NCI-H2227 treated with DMSO at 0.1 percent for 48 hours (cell line): ENCODE measurements at places on chromosomes 4 and X.

- DNase-seq: no peak
Measured at GRCh38 chrX:34426334-34426733, 230.8 kb downstream of the TMEM47 start.

DNA sequence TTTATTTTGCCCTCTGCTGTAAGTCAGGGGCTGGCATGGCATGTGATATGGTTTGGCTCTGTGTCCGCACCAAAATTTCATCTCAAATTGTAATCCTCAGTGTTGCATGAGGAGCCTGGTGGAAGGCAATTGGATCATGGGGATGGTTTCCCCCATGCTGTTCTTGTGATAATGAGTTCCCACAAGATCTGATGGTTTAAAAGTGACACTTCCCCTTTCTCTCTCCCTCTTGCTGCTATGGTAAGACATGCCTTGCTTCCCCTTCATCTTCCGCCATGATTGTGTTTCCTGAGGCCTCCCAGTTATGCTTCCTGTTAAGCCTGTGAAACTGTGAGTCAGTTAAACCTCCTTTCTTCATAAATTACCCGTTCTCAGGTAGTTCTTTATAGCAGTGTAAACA lies 72.0 kb upstream of the MSX1 start:
- DNase-seq: no peak

- no peak for DNase-seq
Measured at GRCh38 chr4:5772528-5773270, 61.7 kb downstream of the EVC start.

- no peak for DNase-seq
Measured at GRCh38 chr4:80336582-80336981, 1.1 kb downstream of the CFAP299 start.

- peak; percentile 51 for DNase-seq
Measured at GRCh38 chrX:85244450-85245211, 840 bp downstream of the ZNF711 start.

GRCh38 chrX:68332201-68332731 lies 101.0 kb downstream of the OPHN1 start:
- no peak for DNase-seq

GRCh38 chrX:118528071-118528737 lies 32.6 kb downstream of the DOCK11 start:
- DNase-seq: no peak

- DNase-seq: no peak
Measured at GRCh38 chrX:137171626-137172025, 137.8 kb upstream of the GPR101 start.

DNA sequence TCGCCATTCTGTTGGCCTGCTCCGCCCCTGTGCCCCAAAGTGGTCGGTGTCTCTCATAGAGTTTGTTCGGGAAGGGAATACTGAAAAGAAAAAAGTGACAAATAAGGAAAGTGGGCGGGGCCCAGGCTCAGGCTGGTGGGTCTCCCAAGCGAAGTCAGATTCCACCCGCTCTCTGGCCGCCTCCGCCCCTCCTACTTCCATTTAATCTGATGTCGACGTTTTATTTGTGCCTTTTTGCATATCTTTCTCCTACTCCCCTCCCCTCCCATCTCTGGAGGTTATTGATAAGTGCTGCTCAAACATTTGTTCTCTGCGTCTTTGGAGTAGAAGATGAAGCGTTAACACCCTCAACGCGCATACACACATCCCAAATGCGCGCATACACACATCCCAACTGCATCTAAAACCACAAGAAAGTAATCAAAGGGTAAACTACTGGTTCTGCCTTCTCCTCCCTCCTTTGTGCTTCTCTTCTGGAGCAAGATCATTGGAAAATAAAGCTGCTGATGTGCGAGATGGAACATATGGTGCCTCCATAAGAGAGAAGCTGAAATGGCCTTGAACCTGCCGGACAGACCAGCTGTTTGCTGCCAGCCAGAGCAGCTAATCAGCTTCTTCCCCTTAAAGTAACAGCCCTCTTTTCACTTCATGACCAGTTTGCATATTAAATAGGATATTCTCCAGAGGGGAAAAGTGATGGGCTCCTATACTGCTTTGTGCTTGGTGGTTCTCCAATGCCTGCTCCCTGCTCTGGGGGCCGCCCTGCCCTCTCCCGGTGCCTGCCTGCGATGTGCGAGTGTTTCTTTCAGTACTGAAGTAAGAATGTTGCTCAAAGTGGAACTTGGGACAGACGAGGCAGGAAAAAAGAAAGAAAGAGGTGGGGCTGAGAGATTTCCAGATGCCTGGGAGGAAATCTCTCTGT lies 3.1 kb downstream of the MAMLD1 start:
- peak; percentile 23 for DNase-seq

DNA sequence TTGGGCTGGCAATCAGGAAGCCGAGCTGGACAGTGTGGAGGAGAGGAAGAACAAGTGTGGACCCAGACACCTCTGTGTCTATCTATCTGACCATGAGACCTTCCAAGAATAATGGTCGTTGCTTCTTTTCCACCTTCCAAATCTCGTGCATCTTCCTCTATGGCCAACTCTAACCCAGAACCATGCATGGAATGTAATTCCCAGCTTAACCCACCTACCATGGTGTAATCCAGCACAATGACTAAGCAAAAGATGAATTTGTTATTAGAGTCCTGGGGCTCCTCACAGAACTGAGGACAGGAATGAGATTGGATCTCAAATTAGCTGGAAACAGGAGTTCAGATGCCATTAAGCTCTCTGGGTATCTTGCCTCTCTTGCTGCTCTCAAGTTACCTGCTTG lies 17.4 kb upstream of the TMEM184C start:
- DNase-seq: no peak

GRCh38 chr4:10006231-10006600 lies 15.1 kb downstream of the SLC2A9 start:
- no peak for DNase-seq

GRCh38 chr4:183314336-183314735 lies 5.7 kb downstream of the CLDN22 start:
- no peak for DNase-seq

DNA sequence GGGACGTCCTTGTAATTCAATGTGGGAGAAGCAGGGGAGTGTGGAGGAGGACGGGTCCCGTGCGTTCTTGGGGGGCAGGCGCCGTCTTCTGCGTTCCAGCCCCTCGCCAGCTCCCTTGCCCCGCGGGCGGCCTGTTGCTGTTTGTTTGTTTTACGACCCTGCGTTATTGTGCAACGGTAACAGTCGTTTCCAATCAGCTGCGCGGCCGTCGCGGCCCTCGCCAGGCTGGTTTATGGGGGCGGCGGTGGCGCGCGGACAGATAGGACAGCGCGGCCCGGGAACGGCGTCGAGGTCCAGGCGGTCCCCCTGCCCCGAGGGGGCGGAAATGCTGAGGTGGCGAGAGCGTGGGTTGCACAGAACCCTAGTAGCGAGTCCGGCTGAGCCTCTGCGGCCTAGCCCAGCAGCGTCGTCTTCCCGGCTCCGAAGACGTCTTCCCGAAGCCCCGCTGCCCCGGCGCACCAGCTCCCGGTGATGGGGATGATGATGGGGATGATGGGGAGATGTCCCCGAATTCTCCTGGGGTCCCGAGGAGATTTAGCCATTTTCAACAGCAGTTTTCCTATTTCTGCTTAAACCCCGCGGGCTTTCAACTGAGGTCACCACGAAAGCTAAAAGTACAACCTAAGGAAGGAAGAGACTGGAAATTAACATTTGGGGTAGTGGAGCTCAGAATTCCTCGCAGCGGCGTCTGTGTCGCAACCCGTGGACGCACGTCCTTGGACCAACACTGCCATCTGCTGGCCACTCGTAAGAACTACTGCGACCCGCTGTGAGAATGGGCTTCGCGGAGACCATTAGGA lies 4.8 kb downstream of the PDGFRA start:
- peak; percentile 30 for DNase-seq

- no peak for DNase-seq
Measured at GRCh38 chr4:29581457-29581856, 1138.7 kb upstream of the PCDH7 start.

DNA sequence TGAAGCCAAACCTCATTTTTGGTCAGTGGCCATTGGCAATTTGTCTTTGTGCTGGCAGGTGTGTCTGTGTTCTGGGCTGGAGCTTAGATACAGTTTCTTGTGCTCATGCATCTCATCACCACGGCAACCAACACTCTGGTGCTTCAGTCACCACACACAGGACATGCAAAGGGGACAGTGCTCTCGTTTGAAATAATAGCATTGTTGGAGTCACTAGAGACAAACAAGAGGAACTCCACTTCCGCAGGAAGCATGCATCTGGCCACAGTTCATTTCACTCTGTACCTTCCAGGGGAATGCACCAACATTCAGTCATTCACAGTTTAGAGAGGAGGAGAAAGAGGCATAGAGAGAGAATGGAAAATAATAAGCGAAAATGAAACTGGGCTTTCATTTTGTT lies 267.4 kb downstream of the ANK2 start:
- no peak for DNase-seq

DNA sequence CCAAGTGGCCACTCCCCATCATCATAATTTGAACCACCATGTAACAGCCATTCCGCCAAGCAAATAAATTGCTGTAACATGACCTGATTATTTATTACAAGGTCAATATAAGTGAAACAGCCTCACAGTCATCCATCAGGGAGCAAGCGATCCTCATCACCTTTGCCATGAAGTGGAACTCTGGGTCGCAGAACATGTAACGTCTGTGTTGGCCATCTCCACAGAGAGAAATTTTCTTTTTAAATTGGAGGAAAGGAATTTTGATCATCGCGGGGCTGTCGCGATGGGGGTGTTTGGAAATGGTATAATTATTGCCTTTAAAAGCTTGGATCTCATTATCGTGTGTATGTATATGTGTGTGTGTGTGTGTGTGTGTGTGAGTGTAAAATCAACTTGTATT lies 90.2 kb downstream of the SHOX start:
- DNase-seq: no peak

GRCh38 chr4:2823671-2824328 lies 19.8 kb upstream of the ADD1 start:
- DNase-seq: no peak

- DNase-seq: no peak
Measured at GRCh38 chr4:148434075-148434773, 8.0 kb downstream of the NR3C2 start.

DNA sequence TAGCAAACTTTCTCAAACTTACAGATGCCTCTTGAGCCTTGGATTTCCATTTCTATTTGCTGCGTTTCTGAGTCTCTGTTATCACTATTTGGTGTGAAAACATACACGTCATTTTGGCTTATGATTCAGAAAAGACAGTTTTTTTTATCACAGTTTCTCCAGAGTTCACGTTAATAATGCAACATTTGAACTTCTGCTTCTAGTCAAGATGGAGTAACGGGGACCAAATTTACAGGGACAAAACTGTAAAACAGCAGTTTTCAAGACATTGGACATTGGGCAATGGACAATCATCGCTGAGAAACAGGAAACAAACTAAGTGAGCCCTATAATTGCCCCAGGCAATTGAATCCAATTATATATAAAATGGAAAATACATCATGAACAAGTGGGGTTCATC lies 36.2 kb upstream of the TASL start:
- no peak for DNase-seq

GRCh38 chr4:1462768-1463075 lies 56.5 kb upstream of the NKX1-1 start:
- DNase-seq: no peak

DNA sequence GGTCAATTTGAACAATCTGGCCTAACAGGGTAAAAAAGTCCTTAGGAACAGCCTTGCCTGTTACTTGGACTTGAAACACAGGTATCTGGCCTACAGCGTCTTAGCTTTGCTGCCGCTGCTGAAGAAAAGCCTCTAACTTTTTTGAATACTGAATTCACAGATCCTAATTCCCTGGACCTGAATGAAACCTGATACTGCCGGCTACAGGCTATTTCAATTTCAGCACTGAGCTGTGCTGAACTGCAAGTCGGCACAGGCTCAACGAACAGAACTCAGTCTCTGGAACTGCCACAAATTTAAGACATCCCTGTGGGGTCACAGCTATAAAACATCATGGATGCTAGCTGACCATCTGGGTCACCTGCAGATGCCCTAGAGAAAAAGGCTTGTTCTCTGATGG lies 7.2 kb downstream of the NR0B1 start:
- no peak for DNase-seq

DNA sequence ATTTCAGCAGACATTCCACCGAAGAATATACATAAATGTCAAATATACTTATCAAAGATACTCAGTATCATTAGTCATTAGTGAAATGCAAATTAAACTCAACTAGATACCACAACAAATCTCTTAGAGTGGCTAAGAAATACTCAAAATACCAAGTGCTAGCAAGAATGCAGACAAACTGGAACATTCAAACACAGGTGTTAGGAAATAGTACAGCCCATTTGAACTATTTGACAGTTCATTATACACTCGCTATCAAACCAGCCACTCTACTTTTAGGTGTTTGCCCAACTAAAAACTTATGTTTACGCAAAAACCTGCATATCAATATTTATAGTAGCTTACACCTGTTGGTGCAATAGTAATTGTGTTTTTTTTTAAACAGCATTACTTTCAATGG lies 8.8 kb downstream of the ADAM29 start:
- DNase-seq: no peak

- DNase-seq: no peak
Measured at GRCh38 chrX:9048801-9049200, 14.9 kb upstream of the FAM9B start.

DNA sequence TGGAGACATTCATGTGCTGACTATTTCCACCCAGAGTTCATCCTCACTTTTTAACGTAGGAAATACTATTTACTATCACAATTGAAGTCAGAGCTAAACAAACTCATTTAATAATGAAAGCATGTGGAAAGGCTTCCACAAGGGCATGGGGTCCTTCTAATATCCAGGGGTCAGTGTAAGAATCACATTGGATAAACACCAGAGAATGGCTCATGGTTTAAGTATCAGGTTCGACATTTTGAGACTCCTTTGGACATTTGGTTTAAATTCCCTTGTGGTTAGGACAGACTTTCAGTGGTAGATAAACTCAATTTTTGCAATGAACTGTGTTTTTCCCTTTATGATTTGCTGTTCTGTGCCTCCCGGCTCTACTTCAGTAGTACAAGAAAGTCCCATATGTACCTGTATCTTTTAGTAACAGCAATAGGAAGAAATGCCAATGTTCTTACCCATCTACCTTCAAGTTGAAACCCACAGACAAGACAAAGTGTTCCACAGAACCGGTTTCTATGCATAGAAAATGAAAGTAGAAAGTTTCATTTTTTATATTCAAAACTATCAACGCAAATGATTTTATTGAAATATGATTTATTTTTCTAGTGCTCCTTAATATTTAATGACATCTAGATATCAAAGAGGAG lies 589.0 kb upstream of the FAM241A start:
- DNase-seq: no peak

GRCh38 chr4:110071466-110071865 lies 126.9 kb downstream of the ELOVL6 start:
- no peak for DNase-seq

- no peak for DNase-seq
Measured at GRCh38 chrX:11566173-11566572, 99.5 kb downstream of the ARHGAP6 start.

GRCh38 chr4:24680746-24681448 lies 96.5 kb upstream of the DHX15 start:
- no peak for DNase-seq

DNA sequence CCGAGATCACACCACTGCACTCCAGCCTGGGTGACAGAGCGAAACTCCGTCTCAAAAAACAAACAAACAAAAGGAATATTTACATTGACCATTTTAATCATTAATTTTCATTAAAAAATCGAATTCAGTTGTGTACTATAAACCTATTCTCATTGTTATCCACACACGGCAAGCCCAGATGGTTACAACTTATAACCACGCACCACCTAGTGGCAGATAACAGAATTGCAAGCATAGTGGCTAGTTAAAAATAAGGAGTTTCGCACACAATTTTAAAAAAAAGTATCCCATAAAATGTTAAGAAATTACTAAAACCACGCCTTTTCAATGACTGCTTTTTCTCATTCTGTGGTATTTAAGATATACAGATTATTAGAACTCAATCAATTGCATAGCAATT lies 25.4 kb downstream of the MBNL3 start:
- DNase-seq: no peak
